Effector memory CD8-positive, alpha-beta T cell (primary cell): ENCODE measurements at places on chromosomes 11 and 22.

- no peak for DNase-seq
These were observed 10.4 kb downstream of the ZNRF3 start for GRCh38 chr22:28893810-28894209.

DNA sequence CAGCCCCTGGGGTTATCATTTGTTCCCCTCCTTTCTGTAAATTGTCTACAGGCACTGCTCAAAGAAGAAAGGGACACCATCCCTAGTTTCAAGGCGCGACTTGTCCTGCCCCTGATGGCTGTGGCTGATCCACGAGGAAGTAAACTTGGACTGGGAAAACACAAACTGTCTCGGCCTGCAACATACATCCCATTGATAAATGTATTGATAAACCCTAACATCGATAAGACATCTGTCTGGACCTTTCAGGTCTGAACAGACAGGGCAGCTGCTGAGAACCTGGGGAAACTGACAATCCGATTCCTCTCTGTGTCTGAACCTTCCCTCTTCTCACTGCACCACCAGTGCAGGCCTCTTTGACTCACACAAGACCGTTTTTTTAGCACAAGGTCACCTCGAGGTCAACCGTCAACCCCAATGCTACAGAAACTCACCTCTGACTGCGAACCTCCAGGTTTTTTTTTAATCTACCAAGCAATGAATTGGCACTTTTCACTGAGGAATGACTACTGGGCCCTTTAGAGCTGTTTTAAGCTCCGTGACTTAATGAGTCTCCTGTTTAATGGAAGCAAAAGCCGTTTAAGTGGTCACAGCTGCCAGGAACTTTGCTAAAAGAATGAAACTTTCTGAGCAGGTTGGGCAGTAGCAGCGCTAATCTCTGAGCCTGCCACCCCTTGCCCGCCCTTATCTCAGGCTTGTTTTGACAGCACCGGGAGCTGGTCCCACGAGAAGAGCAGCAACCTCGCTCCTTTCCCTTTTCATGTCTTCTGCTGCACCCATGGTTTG is 203.8 kb upstream of the TMEM45B start:
- DNase-seq, result no peak

DNA sequence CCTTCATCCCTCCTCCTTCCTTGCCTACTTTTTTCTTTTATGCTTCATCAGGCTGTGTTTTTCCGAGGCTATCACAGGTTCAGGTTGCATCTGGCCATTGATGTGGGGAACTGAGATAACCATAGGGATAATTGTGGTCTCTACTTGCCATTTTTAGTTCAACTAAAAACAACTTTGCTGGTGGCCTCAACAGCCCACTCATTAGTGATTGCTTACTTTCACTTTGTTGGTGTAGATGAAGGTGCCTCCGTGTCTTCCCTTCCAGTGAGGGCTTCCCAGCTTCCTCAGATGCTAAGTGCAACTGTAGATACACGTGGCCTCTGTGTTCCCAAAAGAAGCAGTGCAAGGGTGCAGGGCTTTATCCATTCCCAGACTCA is 35.0 kb downstream of the KCNJ1 start:
- DNase-seq, result no peak

- no peak for DNase-seq
These were observed 17.1 kb downstream of the IFT27 start for GRCh38 chr22:36758792-36759271.

DNA sequence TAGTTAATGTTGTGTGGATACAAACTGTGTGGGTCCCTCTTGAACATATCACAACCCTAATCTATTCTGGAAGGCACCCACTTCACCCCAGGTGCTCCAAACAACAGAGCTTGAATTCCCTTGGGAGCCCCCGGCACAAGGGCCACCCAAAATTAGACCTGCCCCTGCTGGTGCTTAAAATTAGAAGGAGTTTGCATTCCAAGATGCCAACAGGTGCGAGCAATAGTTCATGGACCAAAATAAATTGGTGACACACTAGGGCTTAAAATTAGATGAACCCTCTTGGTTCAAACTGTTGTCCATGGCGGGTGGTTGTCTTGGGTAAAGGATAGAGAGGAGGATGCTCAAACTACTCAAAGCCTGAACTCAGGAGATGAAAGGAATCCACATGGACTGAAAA is 291.5 kb downstream of the MN1 start:
- no peak for DNase-seq

- DNase-seq, result peak; percentile 9
These were observed 7.0 kb upstream of the L3MBTL2 start for GRCh38 chr22:41198027-41198580.

DNA sequence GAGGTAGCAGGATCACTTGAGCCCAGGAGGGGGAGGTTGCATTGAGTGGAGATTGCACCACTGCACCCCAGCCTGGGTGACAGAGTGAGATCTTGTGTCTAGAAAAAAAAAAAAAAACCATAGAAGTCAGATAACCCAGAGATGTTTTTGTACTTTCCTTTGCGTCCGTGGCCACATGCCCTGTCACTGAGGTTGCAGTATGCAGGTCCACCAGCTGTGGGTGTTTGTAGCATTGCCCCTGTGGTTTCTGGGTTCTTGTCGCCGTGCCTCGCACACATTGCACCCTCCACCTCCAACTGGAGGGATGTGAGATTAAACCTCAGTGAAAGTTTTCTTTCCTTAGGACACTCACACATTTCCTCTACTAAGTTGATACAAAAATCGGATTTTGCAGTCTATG is 70.3 kb downstream of the TNRC6B start:
- DNase-seq, result peak; percentile 72

GRCh38 chr11:17211286-17211685 is 3.5 kb upstream of the PIK3C2A start:
- no peak for DNase-seq

DNA sequence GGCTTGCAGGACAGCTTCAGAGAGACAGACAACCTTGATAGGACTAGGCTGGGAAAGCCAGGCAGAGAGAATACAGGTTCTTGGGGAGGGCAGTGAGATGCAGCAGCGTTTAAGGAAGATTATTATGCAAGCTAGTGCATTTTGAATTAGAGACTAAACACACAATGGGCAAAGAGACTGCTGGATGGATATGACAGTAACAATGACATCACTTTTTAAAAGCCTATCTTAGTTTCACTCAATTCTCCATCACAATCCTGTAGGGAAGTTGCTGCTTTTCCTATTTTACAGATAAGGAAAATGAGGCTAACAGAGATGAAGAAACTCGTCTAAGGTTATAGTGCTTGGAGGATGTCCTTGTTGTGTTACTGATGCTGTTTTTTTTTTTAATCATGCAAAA is 5.6 kb downstream of the JHY start:
- DNase-seq, result no peak

GRCh38 chr11:110984147-110984546 is 261.4 kb upstream of the POU2AF2 start:
- DNase-seq, result no peak

- DNase-seq, result no peak
These were observed 89.4 kb downstream of the TMEM135 start for GRCh38 chr11:87127101-87127500.

DNA sequence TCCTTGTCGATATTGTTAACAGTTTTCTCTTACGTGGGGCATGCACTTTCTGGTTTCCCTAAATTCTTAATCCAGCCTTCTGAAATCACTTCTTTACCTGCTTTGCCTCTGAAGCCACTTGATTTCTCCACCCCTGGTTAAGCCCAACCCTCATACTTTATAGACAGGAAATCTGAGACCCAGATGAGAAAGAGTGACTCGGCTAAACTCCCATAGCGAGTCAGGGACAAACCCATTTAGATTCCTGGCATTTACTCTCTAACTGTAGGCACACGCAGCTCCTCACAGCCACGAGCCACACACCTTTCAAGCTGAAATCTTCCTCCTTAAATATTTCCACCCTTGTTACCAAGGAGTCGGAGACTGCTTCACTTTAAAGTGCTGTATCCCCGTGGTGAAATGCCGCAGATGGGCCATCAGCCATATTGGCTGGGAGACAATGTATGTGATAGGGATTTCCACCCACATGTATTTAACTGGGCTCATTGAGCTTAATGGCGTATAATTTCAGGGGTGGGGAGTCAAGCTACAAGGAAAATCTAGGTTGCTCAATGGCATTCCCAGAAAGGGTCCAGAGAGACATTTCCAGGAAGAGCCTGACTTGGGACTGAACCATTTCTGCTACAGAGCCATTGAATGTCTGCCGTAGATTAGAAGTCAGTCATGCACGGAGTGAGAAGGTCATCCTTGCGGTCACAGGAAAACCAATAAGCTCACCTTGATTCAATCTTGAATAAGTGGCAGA is 49.9 kb upstream of the GRK3 start:
- no peak for DNase-seq

DNA sequence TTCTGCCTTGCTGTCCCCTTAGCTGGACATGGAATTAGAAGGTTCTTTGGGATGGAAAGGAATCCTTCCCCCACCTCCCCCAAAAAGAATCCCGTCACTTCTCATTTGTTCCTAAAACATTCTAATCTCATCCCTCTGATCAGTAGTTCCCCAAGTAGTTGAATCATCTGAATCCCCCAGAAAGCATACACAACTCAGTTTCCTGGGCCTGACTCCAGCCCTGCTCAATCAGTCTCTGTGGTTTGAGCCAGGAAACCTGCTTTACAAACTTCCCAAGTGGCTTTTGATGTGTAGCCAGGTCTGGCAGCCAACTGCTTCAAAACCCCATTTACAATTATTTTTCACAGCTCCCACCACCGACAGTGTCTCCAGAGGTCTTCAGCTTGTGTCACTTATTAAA is 20.2 kb downstream of the C22orf31 start:
- DNase-seq, result no peak

DNA sequence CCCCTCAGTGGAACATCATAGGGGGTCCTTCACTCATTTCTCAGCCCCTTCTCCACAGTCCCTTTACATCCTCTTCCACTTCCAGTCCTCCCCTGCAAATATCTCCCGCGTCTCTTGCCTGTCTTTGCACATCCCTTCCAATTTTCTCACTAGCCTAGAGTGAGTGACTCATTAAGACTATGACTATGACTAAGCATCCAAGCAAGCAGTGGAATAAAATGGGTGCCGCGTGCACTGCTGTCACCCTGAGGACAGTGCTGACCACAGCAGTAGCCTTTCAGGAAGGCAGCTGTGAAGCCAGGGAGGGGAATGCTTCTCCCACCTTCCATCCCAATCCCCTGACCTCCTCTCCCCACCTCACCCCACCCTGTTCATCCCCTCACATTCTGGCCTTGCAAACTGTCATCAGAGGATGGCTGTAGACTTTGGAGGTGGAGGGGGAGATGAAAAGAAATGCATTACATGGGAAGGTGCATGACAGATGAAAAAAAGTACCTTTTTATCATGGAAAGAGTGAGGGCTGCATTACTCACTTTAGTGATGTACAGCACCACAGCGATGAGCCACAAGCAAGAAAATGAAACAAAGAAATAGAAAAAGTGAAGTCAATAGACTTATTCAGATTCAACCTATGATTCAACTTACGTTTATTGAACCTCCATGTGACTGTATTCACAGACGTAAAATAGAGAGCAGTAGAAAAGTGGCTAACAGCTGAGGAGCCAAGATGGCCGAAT is 948.2 kb downstream of the NTM start:
- no peak for DNase-seq

- no peak for DNase-seq
These were observed 381.6 kb downstream of the ETS1 start for GRCh38 chr11:128205796-128206195.

GRCh38 chr22:37731804-37732471 is 35.1 kb downstream of the TRIOBP start:
- DNase-seq, result no peak

DNA sequence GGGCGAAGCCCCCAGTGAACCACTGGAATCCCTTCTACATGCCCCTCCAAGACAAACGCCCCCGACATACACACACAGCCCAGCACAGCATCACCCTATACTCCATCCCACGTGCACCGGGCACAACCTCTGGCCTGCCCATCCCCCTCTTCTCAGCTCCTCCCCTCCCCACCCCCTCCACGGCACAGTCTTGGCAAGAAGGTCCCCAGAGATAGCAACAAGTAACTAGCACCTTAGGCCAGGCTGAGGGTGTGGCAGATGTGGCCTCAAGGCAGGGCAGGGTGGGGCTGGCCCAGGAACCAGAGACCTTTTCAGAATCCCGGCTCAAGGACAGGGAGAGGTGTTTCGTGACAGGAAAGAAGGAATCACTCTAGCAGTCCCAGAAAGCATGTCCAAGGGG is 54.3 kb downstream of the CYTH4 start:
- no peak for DNase-seq

DNA sequence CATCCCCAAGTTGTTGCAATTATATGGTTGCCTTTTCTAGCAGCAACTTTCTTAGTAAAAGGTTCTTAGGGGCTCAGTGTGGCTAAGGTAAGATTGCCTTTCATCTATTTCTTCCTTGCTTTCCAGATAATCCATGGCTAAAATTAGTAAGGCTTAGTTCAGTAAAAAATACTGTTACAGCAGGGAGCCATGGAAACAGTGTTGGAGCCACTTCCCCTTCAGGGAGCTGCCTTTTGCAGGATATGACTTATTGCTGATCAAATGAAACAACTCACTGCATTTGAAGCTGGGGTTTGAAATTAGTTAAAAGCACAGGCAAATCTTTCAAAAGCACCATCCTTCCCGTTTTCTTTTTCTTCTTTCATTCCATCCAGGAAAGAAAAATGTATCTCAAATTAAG is 184.3 kb downstream of the C11orf87 start:
- DNase-seq, result no peak

DNA sequence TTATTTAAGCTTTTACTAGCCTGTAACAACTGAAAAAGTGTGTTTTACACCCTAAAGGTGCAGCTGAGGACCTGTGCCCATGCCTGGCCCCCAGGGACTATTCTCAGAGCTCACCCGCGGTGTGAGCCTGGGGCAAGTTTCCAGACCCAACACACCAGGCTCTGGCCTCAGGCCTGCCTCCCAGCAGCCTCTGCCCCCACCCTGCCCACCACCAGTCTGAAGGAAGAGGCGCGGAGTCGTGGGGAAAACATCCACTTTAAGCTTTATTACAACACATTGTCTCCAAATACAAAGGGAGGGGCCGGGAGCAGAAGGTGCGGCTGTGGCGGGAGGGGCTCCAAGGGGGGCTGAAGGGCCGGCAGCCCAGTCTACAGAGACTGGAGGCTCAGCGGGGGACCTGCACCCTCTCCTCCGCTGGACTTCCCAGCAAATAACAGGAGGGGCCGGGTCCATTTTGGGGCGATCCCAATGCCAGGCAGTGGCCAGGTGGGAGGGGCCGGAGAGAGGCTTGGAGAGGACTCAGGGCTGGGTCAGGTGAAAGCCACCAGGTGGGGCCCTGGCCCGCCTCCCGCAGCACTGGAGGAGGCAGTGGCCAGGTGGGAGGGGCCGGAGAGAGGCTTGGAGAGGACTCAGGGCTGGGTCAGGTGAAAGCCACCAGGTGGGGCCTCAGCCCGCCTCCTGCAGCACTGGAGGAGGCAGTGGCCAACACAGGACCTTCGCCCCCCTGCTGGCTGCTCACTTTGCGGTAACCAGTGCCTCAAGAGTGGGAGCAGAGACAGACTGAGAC is 18.1 kb downstream of the DUSP8 start:
- DNase-seq, result no peak

DNA sequence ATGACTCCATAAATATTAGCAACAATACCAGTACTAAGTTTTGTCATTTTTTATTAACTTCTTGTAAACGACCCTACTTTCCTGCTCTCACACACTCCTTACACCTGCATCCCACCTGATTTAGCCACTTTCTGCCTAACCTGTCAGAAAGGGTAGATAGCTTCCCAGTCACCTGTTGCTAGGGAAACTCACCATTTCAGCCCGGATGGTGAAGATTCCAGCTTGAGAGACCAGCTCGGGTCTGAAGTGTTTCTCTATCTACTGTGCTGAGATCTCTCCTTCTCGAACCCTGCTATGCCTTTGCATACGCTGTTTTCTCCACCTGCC is at the start of gene PARVG:
PARVG (plus strand) TSS at position 220 of the 327 bp plus-strand sequence. CDS start 2,405 bp downstream, outside the sequence.
- peak; percentile 56 for DNase-seq

GRCh38 chr11:17696741-17697140 is 22.6 kb upstream of the MYOD1 start:
- no peak for DNase-seq

GRCh38 chr11:130649801-130650200 is 201.4 kb downstream of the ADAMTS15 start:
- no peak for DNase-seq
